ENCODE measurements at places on chromosomes 6 and 20.

DNA sequence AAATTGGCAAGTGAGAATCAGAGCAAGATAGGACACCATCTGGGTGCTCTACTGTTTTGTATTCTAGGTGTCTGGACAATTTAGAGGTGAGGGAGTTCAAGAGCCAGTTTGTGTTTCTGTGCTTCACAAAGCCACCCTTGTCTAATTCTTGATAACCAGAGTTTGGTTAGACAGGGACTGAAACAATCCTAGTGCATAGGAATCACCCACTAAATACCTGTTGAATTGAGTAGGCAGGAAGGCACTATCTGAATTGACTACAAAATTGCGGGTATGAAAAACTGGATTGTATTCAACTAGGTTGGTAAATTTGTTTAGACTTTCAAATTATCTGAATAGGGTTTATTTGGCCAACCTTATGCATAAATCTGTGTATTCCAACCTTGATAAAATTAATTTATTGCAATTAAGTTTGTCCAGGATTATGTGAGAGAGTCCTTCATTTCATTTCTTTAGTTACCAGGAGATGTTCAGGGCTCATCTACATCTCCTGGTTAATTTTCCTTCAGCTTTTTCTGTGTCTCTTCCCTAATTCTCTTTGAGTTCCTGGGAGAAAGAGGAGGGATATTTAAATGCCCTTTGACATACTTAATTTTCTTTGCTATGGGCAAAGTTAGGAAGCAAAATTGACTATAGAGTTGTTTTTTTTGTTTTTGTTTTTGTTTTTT lies 1.7 kb downstream of the TPX2 start:
- DNase-seq, result no peak

DNA sequence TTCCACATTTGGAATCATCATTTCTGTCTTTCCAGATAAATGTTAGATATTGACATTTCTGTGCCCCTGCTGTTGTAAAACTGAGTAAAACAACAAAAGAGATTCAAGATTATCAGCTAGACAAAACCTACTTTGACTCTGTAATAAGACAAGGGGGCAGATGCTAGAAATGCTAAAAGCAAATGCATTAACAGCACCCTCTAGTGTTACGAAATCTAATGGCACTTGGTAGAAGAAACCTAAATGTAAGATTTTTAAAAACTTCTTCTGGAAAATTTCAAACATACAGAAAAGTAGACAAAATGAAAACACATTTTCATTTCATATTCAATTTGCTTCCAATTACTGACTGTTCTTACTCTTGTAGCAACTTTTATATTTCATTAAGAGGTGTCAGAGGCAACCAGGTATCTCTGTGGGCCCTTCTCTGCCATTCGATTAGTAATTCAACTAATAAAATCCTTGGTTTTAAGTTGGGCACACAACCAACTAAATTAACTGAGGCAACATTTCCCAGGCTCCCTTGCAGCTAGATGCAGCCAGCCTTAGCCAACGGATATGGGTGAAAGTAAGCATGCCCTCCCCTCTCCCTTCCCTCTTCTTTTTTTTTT lies 45.0 kb downstream of the SLC23A2 start:
- DNase-seq, result no peak

DNA sequence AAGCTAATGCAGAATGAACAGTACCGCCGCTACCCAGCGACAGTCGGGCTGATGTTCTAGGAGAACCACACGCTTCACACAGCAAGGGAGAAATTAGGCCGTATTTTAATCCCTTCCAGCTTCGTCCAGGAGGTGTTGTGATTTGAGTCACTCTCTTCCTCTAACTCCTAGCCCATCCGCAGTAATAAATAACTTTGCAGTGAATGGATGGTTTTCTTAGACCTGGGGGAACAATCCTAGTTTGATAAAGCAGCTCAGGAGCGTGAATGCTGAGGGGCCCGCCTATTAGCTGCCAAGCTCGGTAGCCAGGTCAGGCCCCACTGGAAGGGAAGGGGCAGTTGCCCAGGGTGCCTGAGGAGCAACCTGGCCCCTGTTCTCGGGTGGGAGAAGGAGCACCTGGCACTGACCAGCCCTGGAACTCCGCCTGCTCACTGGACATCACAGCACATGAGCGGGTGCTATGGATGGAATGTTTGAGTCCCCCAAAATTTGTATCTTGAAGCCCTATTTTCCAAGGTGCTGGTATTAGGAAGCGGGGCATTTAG lies 146.0 kb upstream of the AFDN start:
- DNase-seq, result no peak

- DNase-seq, result no peak
Measured at GRCh38 chr6:112695001-112695400, 347.9 kb downstream of the RFPL4B start.

GRCh38 chr6:90460051-90460450 lies 126.8 kb downstream of the MAP3K7 start:
- DNase-seq, result no peak

DNA sequence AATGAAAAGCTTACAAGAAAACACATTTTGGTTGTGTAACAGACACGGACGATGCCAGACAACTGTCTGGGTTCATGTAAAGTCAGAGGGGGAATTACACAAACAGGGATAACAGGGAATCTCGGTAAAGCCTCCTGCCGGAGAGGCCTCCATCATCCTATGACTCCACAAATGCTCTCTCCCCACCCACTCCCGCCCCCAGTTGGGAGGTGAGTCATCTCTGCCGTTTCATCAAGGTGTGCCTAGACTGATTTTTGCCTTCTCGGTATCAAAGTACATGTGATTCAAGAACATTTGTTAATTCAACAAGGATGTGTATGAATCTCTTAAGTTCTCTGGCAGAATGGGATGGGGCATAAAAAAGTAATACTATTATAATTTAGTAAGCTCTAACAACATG lies 304.9 kb upstream of the PRDM1 start:
- DNase-seq, result no peak

DNA sequence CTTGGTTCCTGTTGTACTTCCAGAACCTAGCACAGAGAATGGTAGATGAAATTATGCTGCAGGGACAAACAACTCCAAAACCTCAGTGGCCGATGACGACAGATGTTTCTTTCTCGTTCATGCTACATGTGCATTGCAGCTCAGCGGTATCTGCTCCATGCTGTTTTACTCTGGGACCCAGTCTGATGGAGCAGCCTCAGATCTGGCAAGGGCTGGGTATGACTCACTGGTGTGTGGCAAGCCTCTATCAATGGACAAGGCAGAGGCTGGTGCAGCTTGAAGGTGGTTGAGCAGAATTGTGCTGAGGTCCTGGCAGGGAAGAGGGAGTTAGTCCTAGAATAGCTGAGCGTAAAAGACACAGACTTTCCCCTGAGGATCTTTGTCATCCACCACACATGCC lies 10.3 kb upstream of the BLCAP start:
- no peak for DNase-seq

GRCh38 chr20:15756754-15757115 lies 816.5 kb downstream of the KIF16B start:
- DNase-seq, result no peak

- DNase-seq, result no peak
Measured at GRCh38 chr6:20332441-20333006, 69.2 kb upstream of the E2F3 start.

DNA sequence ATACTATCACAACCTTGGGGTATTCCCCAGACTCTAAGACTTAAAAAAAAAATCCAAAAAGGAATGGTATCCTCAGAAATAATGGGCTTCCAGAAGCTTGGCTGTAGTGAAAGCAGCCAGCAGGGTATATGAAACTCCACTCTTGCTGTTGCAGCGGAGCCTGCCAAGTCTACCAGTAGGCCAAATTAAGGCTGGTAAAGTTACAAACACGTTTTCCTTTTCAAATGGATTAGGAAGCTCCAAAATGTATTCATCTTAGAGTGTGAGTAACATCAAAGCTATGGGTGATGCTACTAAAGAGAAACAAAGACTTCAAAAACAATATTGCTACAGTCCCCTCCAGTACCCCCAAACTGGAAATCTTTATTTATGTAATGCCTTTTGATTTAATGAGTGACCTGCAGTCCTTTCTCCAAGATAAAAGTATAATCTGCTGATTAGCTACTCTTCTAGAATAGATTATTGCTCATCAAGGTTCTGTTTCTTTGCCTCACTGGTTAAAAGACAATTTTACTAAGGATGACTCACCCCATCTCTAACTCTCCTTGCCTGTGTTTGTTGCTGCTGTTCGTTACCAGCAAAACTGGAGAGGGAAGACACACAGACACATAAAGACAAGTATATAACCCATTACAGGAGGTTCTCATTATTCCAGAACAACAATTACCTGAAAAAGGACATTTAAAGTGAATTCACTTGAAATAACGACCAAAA lies 84.9 kb downstream of the BTBD9 start:
- DNase-seq, result no peak

All from stimulated activated CD4-positive, alpha-beta T cell treated with anti-CD3 and anti-CD28 coated beads, Interleukin-15, amount 100 ng/mL, for 1 hour (primary cell).